CD4-positive, CD25-positive, alpha-beta regulatory T cell (primary cell): ENCODE measurements at places on chromosomes 1 and 21.

GRCh38 chr1:179166663-179167417 lies 62.6 kb downstream of the ABL2 start:
- DNase-seq = no peak

- DNase-seq = no peak
Measured at GRCh38 chr1:26717017-26717491, 21.2 kb downstream of the ARID1A start.

- DNase-seq = peak; percentile 14
Measured at GRCh38 chr1:226004396-226004795, 5.3 kb upstream of the SDE2 start.

DNA sequence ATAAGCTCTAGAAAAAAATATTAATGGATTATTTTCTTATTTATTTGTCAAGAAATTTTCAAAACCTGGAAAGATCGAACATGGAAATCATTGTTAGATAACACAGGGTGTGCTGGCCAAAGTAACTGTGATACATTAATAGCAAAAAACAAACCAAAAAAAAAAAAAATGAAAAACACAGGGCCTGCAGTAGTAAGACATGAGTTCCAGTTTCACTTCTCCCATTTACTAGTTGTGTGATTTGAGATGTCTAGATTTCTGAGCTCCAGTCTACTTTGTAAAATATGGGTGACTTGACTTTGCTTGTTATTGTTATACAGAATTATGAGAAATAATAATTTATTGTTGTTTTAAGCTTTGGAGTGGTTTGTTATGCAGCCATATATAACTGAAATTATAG lies 13.6 kb downstream of the FAM177B start:
- no peak for DNase-seq

DNA sequence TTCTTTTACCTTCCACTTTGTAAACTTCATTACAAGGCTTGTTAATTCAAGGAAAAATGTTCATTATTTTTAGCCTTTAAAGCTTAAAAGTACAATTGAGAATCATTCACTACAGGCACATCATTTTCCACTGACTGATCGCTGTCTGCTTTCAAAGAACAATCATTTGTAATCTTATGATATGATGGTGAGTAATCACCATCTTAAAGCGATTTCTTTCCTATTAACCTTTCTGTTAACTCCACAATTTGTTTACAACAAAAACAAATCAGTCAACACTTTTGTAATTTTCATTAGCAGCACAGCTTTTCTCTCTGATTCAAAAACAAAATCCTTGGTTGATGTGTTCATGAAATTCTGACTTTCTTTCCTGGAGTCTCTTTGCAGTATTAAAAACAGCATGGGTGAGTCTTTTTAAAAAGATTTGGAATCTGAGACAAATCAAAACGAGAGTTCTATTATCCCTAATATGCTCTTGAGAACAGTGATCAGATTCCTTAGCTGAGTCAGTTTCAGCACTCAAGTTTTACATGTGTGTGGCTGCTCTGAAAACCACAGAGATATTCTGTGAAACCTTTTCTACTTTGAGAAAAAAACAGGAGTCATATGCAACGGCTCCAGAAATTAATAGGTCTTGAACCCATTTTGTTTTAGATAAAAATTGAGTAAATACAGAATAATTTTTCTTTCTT lies 145.8 kb upstream of the TMPRSS15 start:
- no peak for DNase-seq

GRCh38 chr1:229098903-229099578 lies 171.9 kb upstream of the RAB4A start:
- no peak for DNase-seq

- DNase-seq = no peak
Measured at GRCh38 chr1:61083013-61083806, 849 bp downstream of the NFIA start.

- no peak for DNase-seq
Measured at GRCh38 chr1:109454497-109455133, 11.7 kb upstream of the SYPL2 start.

GRCh38 chr21:28883931-28884330 lies 108.7 kb downstream of the LTN1 start:
- no peak for DNase-seq

- no peak for DNase-seq
Measured at GRCh38 chr1:1357871-1358432, 403 bp downstream of the MXRA8 start.

DNA sequence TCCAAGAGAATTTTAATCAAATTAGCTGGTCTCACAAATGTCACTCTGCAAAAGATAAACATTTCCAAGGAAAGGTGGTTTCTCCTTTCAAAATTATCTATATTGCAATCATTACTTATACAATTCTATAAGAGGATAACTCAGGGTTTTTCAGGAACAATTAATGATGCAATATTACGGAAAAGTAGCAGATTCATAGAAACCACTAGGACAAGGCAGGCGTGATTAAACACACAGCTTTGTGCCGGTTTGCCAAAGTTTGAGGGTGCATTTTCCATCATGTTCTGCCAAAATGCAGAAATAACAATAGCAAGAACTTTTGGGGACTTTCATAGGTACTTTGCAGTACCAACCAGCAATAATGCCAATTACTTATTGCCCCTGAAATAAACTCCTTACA lies 605 bp downstream of the TNFRSF9 start:
- no peak for DNase-seq

GRCh38 chr21:42307106-42307505 lies 8.1 kb downstream of the TFF3 start:
- DNase-seq = no peak

DNA sequence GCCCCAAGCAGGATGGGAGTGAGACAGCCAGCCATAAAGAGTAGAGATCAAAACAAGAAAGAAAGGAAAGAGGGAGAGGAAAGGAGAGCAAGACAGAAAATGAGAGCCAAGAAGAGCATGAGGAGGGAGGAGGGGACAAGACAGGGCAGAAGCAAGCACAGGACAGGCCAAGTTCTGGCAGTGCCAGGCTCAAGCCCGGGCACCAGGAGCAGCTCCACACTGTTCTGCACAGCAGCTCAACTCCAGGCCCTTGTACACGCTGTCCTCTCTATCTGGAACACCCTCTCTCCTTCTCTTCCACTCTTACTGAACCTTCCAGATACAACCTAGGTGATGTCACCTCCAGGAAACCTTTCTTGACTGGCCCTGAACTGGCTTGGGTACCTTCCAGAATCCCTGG lies 11.7 kb downstream of the IFFO2 start:
- no peak for DNase-seq

- DNase-seq = no peak
Measured at GRCh38 chr1:221907166-221907932, 165.5 kb upstream of the DUSP10 start.

DNA sequence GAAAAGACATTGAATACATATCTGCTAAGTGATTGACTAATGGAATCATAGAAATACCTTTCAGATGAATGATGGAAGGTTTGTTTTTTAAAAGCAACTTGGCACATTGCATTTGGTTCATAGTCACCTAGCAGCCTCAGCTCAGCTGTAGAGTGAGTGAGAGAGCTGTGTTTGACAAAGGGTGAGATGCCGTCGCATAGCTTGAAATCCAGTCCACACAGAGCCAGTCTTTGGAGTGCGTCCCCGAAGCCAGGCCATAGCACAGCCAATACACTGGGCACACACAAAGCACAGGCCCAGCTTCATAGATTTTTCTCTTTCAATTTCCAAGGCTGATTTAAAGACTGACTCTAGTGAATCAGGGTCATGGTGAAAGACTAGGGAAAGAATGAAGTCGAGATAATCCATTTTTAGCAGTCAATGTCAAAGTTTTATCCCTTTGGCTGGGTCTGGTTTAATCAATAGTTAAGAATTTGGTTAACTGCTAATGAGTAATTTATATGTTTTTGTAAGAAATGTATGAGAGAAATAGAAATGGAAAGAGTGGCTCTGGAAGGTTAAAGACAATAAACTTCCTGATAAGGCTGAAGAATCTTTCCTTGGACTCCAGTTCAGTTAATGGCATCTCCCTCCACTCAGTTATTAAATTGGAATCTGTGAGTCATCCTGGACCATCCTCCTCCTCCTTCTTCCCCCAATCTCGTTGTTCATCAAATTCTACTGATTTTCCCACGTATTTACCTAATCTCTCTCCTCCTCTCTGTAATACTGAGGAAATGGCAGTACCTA lies 101.2 kb upstream of the IRF2BP2 start:
- DNase-seq = no peak

GRCh38 chr1:7783178-7783711 lies 846 bp upstream of the PER3 start:
- DNase-seq = no peak

GRCh38 chr1:65717815-65718454 lies 74.8 kb upstream of the PDE4B start:
- DNase-seq = no peak

GRCh38 chr1:35287807-35288640 lies 19.5 kb downstream of the ZMYM4 start:
- DNase-seq = no peak

- DNase-seq = no peak
Measured at GRCh38 chr1:239274242-239274830, 112.0 kb upstream of the CHRM3 start.

DNA sequence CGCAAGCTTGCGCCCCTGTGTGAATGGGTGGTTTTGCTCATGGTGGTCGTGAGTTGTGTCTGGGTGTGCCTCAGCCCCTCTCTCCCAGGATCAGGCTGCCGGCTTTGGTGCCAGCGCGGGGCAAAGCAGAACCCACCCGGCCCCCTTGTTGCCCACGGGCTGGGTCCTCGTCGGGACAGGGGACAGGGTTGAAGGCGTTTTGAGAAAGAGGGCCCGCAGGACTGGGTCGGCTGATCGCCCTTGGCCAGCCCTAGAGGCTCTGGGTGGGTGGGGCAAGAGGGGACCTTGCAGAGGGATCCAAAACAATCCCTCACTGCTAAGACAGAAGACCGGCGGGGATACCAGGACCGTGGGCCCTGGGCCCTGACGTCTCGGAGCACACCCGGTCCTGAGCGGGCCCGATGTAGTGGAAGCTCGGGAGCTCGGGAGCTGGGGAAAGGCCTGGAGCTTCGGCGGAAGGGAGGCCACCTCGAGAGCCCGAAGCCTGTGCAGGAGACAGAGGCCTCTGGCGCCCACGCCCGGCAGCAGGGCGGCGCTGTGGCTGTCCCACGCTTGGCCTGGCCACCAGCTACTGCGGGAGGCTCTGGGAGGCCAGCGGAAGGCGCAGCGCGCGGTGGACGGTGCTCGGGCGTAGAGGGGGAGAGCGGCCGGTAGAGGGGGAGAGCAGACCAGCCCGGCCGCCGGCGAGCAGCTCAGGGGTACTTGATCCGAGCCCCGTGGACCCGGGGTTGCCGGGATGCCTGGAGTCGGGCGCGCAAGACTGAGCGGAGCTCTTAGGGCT lies 2.8 kb upstream of the ZNF678 start:
- no peak for DNase-seq

GRCh38 chr1:196584696-196585095 lies 23.5 kb downstream of the KCNT2 start:
- DNase-seq = no peak

GRCh38 chr1:180911640-180912191 lies 981 bp upstream of the KIAA1614 start:
- no peak for DNase-seq

DNA sequence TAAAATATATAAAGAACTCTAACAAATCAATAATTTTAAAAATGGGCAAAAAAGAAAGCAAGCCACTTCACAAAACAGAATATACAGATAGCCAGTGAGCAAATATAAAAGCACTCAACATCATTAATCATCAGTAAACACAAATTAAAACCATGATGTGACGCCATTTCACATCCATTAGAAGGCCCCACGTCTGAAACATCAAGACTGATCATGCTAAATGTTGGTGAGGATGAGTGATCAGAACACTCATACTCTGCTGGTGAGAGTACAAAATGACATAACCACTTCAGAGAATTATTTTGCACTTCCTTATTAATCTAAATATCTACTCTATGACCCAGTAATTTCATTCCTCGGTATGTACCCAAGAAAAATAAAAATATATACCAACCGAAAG lies 512.2 kb upstream of the NR5A2 start:
- DNase-seq = no peak

DNA sequence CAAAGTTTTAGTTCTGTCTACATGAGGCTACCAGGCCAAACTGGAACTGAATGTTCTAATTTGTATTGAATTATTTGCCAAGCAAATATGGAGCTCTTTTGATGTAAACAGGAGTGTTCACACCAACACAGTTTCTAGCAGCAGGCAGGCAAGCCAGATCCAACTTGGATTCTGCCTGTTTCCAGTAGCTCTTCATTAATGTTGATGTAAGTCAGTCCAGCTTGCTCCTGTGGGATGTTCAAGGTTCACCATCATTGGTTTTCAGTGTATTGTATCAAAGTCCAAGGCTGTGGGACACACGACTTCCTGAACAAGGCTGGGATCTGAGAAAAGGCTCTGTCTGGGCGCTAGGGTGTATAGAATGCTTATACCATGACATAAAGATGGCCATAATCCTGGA lies 68.1 kb downstream of the PAPPA2 start:
- DNase-seq = no peak

DNA sequence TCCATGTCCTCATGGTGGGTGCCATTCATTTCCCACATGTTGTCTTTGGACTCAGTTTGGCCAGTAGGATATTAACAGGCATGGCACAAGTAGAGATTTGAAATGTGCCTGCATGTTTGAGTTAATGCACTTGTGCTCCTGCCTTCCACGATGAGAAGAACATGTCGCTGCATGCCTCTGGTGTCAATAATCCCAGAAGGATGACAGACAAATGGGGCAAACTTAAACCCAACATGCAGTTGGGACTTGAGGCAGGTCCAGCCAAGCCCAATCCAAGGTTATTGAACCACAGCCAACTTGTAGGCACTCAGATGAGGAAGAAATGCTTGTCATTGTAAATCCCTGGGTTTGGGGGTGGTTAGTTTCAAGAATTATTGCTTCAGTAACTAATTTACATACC lies 174.6 kb downstream of the TRIM33 start:
- DNase-seq = no peak

- no peak for DNase-seq
Measured at GRCh38 chr1:17347769-17348592, 24.0 kb upstream of the PADI6 start.

DNA sequence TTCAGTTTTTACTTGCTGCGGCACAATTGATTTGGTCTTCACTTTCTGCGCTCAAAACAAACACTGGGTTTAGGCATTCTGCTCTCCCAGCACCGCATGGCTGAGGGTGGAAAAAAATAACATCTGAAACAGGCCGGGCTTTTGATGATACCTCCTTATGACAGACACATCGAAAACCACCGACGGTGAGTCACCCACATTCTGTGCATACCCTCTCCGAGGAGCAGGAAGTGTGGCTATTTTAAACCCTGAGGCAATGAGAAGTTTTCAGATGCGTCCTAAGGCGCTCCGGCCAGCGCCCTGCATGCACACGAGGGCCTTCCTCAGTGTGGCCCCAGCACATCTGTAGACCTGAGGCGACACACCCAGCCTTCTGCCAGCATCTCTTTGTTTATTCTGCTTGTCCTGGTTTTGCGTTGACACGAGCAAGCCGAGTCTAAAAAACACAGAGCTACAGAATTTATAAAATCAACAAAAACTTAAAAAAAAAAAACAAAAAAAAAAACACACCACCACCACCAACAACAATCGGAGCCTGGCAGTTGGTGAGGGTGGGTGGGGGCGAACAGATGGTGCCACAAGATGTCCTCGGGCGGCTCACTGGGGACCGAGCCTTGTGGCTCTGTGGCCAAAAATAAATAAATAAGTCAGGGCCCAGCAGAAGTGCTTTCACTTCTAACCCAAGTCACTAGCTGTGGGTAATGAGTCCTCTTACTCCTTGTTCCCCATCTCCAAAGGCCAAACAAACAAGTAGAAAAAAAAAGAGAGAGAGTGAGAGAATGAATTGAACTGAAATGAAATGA lies 162.6 kb upstream of the IRF2BP2 start:
- peak; percentile 67 for DNase-seq
